ENCODE measurements at places on chromosomes 1 and 21.
A peak's percentile ranks its signal among the peaks of the same experiment; 100 is the strongest.

GRCh38 chr1:198655459-198656121 is 16.8 kb downstream of the PTPRC start:
- no peak for DNase-seq

- no peak for DNase-seq
Measured at GRCh38 chr1:176450526-176450925, 12.4 kb upstream of the PAPPA2 start.

- no peak for DNase-seq
Measured at GRCh38 chr1:115137191-115137590, 47.9 kb upstream of the TSPAN2 start.

GRCh38 chr1:55646181-55646580 is 431.0 kb upstream of the USP24 start:
- DNase-seq, result no peak

GRCh38 chr1:154726896-154727753 is 119.1 kb upstream of the ADAR start:
- DNase-seq, result no peak

DNA sequence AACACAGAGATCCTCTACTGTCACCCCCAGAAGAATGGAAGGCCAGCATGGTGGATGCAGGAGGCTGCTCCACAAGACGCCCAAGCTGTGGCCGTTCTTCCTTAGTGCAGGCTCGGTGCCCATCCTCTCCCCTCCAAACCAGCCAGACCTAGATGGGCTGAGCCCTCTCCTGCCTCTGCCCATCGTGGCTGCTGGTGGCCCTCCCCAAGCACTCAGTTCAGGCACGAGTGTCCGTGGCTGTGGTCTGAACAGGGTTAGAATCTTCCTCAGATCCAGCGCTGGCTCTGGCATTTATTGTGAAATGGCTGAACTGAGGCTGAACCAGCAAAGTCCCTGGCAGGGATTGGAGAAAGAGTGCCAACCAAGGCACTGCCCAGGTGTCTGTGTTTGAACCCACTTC is 59.5 kb downstream of the TRIM11 start:
- DNase-seq, result no peak

DNA sequence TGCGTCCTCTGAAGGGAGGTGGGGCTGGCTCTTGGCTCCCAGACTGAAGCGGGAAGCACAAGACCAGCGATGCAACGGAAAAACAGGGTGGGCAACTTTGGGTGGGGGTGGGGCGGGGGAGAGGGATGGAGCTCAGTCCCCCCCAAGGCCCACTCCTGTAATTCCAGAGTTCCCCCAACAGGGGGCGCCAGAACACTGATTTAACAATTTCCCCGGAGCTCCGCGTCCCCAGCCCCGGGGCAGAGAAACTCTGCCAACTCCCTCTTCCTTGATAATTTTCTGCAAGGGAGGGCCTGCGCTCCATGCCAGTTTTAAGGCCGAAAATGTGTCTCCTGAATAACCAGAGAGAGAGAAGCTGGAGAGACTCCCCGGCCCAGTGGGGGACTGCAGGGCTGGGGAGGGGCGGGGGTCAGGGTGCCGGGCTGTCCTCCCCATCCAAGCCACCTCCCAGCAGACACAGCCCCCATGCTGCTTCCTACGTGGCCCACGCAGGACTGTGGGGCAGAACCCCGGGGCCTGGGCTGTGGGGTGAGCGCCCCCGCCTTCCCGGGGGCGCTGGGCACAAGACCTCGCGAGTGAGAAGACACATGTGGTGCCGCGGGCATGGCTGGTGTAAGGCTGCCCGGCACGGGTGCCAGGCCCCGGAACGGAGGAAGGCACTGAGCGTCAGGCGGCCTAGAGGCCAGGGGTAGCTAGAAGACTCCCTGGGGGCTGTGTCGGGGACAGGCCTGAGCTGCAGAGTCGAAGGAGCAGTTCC is 51.4 kb downstream of the KIF21B start:
- DNase-seq, result peak; percentile 50

GRCh38 chr1:59511476-59512465 is 214.9 kb downstream of the FGGY start:
- DNase-seq, result no peak

GRCh38 chr1:177069490-177069889 is 95.0 kb downstream of the ASTN1 start:
- no peak for DNase-seq

GRCh38 chr1:65175171-65176055 is 27.4 kb downstream of the AK4 start:
- no peak for DNase-seq

DNA sequence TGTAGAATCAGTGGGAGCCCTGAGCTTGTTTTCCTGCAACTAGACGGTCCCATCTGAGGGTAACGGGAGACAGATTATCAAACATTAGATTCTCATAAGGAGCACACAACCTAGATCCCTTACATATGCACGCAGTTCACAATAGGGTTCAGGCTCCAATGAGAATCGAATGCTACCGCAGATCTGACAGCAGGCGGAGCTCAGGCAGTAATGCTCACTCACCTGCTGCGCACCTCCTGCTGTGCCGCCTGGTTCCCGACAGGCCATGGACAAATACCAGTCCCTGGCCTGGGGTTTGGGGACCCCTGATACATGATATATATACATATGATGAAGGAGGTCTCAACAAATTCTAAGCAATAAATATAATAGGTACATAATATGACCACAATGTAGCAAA is 19.7 kb upstream of the SMIM12 start:
- DNase-seq, result no peak

DNA sequence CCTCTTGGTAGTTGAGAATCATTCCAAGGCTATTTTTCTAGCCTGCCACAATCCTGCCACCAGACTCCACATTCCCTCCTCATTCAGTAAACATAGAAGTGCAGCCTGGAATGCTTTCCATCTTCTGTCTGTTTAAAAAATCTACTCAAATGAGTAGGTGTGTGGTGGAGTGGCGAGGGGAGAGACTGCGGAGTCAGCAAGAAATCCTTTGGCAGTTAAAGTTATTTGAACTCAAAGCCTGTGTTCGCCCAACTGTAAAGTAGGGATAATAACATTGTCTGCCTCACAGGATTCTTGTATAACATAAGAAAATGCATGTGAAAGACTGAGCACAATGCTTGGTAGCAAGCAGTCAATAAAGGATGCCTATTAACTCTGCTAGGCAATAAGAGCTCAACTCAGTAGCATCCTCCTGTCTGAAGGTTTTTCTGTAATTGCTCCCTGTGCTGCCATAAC is 22.2 kb upstream of the DPT start:
- no peak for DNase-seq

- no peak for DNase-seq
Measured at GRCh38 chr1:246923900-246924299, 7.8 kb downstream of the AHCTF1 start.

DNA sequence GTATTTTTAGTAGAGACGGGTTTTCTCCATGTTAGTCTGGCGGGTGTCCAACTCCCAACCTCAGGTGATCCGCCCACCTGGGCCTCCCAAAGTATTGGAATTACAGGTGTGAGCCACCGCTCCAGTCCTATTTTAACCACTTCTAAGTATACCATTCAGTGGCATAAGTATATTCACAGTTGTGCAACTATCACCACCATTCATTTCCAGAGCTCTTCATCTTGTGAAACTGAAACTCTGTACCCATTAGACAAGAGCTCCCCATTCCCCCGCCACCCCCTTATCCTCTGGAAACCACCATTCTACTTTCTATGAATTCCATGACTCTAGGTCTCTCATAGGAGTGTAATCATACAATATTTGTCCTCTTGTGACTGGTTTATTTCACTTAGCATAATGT is 40.2 kb upstream of the CAMTA1 start:
- no peak for DNase-seq

GRCh38 chr1:110255392-110255787 is 45.3 kb downstream of the KCNC4 start:
- no peak for DNase-seq

DNA sequence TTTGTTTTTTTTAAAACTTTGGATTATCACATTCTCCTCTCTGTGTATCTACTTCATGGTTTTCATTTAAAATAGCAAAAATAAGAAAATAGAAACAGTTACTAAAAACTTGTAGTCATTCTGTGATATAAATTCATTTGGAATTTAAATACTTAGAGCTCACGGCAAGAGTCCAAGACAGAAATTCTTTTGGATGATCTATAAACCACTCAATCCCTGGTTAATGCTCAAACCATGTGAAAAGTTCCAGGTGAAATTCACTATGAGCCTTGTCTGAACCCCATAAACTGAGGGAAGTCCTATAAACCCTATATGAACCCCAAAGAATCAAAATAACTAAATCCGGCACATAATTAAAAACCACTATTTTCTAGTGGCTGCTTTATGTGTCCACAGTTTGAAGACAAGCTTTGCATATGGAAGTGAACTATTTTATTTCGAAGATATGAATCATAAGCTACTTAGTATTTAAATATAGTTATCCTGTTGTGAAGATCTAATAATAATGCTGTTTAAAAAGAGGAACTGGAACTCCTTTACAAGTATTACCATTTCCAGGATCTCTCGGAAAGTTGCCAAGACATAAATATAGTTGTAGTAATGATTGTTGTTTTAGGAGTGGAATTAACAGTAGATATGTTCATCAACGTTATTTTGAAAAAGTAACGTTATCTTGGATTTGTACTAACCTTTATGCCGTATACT is 163.5 kb downstream of the NFIA start:
- DNase-seq, result no peak

DNA sequence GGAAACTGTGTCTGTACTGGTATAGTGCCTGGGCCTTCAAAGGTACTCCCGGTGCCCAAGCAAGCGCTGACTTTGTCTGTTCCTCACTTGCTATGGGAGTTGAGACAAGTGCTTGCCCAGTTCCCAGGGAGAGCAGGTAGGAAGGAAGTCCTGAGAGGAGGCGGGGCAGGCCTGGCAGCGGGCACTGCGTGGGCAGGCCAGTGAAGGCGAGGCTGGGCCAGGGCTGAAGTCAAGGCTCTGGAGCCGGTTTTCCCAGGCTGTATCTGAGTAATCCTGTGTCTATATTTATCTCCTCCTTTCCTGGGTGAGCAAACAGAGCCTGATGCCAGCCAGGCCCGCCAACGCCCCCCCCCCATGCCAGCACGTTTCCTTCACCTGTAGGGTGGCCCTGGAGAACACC is 15.9 kb upstream of the EDN2 start:
- no peak for DNase-seq

- no peak for DNase-seq
Measured at GRCh38 chr1:88175631-88176226, 508.3 kb upstream of the PKN2 start.

GRCh38 chr1:234731569-234732085 is 121.6 kb upstream of the IRF2BP2 start:
- DNase-seq, result no peak

DNA sequence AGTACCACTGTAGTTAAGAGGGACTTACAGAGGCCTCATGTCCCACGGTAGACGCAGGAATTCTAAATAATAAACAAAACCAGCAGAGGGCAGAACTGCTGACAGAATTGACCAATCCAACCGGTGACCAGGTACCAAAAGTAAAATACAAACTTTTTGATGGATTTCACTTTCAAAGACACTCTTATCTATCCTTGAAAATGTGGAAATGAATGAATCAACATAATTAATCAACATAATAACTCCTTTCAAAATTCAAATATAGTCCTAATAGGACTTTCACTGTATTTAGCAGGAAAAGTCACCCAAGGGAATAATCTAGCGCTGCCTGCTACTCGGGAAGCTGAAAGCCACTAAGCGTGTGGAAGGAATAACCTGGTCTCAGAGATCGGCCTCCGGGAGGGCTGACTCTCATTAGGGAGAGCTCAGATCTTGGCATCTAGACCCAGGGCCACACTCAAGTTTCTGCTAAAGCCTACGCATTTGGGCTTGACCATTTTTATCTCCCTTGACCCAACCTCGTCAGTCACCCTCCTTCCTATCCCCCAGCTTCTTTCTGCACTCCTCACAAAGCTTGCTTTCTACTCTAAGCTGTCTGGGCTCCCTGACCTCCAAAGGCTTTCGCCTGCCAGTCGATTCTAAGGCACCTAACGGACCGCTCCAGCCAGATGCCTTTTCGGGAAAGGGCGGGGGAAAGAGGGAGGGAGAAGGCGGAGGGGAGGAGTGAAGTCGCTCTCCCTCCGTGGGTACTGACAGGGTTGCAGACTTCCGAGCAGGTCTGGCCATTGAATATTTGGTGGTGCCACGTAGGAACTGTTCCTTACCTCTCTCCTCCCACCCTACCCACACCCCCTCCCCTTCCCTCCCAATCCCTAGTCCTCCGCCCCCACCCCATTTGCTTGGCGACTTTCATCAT is 1.6 kb downstream of the COL11A1 start:
- peak; percentile 40 for DNase-seq

DNA sequence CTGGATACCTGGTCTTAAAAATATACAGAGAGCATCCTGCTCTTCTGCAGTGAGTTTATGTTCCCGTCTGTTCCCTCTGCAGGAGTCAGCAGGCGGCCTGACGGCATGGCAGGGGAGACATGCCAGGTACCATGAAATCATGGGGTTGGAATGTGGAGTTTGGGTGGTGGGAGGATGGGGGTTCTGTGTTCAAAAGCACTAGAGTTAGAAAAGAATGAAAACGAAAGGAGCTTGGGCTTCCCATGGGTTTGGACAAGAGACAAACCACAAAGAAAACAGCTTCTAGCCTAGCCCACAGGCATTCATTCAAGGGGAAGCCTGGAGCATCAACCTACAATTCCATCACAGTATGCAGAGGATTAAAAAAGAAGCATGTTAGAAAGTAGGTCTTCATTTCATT is 59.9 kb downstream of the WARS2 start:
- DNase-seq, result no peak

DNA sequence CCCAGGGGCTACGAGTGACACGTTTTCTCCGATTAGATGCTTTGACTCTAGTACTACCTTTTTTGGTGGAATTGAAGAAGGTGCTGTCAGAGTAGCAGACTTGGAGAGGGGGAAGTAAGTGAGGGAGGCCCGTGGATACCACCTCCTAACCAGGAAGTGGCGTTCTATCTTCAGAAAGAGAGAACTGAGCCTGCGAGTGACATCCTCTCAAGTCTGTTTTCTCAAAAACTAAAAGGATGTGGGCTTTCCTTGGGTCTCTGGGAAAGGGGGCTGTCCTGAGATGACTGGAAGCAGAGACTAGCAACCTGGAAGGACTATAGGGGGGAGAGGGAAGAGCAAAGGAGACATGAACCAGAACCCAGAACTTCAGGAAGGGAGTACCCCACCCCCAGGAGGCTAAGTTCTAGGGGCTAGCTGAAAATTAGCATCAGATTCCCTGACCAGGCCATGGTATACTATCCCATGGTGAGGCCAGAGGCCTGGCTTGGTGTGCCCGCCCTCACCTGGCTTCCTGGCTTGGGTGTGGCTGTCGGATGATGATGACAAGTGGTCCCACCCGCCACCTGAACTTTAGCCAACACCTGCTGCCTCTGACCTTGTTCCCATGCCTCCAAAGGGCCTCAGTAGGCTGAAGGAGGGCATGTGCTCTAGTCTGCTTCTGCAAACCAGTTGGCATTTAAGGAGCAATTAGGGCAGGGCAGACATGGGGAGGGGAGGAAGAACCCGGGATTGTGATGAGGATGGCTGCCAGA is 49.1 kb downstream of the ATP2B4 start:
- DNase-seq, result no peak

DNA sequence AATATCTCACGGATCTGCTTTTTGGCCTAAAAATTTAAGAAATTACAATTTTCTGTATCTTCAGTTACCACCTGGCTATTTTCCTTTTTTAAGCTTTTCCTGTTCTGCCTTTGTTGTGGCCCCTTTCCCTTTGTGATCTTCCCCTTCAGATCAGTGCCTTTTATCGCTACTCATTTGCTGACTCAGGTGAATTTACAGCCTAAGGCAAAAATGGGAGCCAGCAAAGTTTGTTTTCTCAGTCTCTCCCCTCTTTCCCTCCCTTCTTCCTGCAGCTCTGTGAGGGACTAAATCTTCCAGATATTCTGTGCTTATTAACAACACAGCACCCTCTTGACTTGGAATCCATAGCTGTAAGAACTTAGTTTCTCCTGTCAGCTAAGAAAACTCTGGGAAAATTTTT is 5.3 kb upstream of the PRRC2C start:
- no peak for DNase-seq

- no peak for DNase-seq
Measured at GRCh38 chr1:181073638-181074037, 14.9 kb upstream of the IER5 start.

All from hematopoietic multipotent progenitor cell treated with erythropoietin and hydrocortisone succinate and interleukin-3 and kit ligand, for 8 days (in vitro differentiated cells).